ENCODE measurements at places on chromosomes 12 and 14.

- DNase-seq: no peak
Observed at GRCh38 chr12:92546635-92547348, 156.0 kb upstream of the PLEKHG7 start.

DNA sequence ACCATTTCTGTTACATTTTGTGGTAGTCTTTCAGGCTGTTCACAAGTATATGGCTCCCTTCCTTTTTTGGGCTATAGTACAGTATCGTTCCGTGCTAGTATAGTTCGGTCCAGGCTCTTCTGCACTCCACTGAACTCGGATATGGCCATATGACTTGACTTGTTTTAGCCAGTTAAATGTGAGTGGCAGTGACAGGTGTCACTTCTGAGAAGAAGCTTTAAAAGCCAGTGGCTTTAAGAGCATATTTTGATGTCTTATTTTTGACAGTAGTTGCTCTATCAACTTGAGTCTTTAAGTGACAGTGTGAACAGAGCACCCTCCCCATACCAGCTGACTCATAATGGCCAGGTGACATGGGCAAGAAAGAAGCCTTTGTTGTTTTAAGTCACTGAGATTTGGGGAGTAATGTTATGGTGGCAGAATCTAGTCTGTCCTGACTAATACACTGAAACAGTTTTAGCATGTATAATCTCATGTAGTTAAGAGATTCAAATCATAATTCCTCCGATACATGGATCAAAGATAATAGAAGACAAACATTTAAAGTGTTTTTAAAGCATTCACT is 64.6 kb downstream of the ANO4 start:
- no peak for DNase-seq

DNA sequence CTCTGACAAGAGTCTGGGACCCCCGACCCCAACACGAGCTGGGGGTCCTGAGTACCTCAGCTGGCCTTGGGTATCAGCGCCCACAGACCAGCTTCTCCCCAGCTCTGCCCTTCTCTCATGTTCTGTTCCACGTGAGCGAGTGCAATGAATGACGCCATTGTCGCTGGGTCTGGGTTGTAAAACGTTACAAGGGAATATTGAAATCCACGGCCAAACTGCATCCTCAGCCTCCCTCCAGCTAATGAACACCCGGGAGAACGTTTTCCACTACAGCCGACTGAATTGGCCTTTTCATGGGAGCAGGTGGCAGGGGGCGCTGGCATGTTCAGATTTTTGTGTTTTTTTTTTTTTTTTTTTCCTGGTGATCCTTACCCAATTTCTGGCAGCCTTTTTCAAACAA is 34.7 kb downstream of the TBX5 start:
- DNase-seq: no peak

- DNase-seq: no peak
Observed at GRCh38 chr14:22847661-22848341, 11.4 kb downstream of the MMP14 start.

GRCh38 chr12:66500091-66500490 is 178.8 kb downstream of the GRIP1 start:
- DNase-seq: no peak

- no peak for DNase-seq
Observed at GRCh38 chr12:78853231-78853630, 11.3 kb upstream of the SYT1 start.

- DNase-seq: no peak
Observed at GRCh38 chr14:52095336-52095735, 26.5 kb upstream of the NID2 start.

DNA sequence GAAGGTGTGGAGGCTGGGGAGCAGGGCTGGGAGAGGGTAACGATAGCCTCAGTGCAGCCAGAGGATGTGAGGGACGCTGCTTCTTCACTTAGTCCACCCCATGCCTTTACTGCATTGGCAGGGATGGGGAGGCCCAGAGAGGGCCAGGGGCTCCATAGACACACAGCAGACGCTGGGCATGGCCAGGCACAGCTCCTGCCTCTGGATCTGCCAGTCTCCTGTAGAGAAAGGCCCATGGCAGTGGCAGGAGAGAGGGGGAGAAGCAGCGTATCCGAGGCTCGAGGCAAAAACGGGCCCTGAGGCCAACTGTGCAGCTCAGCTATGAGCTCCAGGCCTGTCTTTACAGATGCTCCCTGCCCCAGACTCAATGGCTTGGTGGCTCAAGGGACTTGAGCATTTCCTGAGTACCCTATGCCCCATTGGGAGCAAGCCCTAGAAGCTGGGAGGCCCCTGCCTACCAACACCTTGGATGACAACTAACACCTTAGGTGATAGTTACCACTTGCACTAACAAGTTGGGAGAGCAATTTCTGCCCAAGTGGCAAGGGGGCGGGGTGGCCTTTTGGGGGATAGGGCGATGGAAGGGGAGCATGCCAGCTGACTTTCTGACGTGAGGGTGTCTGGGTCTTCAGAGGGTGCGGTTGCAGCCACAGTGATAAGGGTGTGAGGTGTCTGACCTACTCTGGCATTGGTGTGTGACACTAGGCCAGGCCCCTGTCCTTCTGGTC is 5.0 kb upstream of the LBHD2 start:
- DNase-seq: no peak

DNA sequence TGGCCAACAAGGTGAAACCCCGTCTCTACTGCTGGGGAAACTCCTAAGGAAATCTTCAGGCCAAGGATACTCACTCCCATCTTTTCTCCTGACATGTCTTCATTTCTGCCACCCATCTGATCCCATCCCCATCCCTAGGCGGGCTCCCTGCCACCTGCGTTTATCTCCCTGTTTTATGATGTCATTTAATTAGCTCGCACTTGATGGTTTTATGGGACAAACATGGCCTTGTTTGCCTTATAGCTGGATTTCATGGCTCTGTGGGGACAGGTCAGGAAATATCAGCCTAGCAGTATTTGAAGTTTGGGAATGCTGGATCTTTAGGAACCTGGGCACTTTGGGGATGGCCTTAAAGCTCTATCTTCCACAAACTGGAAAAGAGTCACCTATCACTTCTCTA is 88.5 kb upstream of the CISTR start:
- no peak for DNase-seq

GRCh38 chr12:103392722-103393121 is 103.0 kb downstream of the C12orf42 start:
- DNase-seq: no peak

- DNase-seq: no peak
Observed at GRCh38 chr14:65533736-65534404, 121.3 kb downstream of the FUT8 start.

- no peak for DNase-seq
Observed at GRCh38 chr12:7612851-7613250, 52.9 kb downstream of the APOBEC1 start.

DNA sequence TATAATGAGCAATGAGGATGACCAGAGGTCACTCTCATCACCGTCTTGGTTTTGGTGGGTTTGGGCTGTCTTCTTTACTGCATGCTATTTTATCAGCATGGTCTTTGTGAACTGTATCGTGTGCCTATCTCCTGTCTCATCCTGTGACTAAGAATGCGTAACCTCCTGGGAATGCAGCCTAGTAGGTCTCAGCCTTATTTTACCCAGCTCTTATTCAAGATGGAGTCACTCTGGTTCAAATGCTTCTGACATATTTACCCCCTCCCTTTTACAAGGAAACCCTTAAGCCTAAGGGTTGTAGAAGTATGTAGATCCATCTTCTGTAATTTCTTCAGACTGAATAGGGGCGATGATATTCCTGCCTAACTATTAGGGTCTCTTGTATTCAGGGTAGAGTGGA is 8.4 kb downstream of the IFI27L1 start:
- DNase-seq: no peak

GRCh38 chr12:125070112-125070511 is 4.9 kb downstream of the AACS start:
- DNase-seq: no peak

DNA sequence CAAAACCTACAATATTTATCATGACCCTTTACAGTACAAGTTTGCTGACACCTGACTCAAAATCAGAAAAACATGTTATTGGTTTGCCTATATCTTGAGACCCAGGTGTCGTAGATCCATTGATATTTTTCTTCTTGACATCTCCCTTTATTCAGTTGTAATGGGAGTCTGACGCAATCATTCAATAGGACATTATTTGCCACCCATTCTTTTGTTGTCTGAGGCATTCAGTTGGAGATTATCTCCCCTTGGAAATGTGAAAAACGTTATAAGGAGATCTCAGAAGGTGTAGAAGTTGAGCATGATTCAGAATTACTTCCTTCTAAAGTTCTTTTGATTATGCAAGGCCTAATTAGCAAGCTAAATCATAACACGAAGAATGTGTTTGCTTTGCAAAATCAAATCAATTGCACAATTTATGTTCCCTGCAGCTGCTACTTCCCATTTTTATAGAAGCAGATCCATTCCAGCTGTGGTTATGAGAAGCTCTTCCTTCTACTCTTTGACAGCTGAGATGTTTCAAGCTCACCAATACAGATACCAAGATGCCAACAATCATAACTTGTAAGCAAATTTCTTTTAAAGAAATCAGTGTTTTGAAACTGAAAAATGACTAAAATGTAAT is 228.2 kb upstream of the SYT1 start:
- peak; percentile 96 for DNase-seq

GRCh38 chr12:91920276-91920675 is 225.4 kb downstream of the BTG1 start:
- no peak for DNase-seq

- DNase-seq: no peak
Observed at GRCh38 chr12:113108308-113108707, 27.3 kb downstream of the RASAL1 start.

DNA sequence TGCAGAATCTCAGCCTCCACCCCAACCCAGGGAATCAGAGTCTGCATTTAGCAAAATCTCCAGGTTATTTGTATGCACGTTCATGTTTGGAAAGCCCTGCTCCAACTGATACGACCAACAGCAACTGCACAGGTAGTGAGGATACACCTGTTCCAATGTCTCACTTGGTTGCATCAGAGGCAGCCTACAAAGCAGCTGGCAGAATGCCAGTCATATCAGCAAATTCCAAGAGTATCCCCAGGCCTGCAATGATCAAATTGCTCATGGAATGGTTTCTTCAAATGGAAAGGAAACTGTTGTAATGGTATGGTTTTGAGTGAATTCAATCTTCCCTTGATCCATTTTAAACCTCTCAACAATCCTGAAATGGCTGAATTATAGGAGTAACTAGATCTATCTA is 75.4 kb downstream of the GRIP1 start:
- no peak for DNase-seq

DNA sequence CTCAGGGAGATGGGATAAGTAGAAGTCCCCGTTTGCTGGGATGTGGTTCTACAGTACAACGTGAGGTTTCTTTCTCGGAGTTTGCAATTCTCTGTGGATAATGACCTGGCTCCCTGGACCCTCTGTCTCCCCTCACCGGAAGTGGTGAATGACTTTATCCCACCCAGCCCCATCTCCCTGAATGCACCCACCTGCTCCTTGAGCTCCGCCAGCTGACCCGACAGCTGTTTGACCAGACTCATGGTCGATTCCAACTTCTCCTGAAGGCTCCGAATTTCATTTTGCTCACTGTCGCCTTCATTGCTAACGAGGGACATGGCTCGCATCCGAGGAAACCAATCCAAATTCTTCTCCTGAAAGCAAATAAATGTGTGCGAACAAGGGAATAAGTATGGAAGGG is 144.6 kb downstream of the SSPN start:
- DNase-seq: no peak

- DNase-seq: no peak
Observed at GRCh38 chr14:33704481-33704880, 246.4 kb downstream of the EGLN3 start.

- DNase-seq: no peak
Observed at GRCh38 chr14:56490379-56490778, 89.2 kb upstream of the TMEM260 start.

DNA sequence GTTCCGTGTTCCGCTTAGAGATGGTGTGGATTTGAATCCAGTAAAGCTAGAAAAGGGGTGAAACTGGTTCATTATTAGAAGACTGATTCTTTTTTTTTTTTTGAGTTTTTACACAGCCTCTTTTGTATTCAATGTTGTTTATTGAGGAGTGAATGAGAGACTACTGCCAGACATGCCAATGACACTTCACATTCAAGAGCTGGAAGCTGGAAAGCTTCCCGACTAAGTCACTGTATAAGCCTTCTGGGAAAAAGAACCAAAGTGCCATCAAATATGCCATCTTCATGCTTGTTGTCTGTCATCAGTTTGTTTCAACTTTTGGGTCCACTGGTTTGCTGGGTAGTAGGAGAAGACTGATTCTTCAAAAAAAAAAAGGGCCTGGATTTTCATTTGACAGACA is 164.8 kb downstream of the ATP23 start:
- DNase-seq: no peak

- DNase-seq: peak; percentile 82
Observed at GRCh38 chr12:116406529-116406928, 129.0 kb upstream of the MED13L start.

- DNase-seq: no peak
Observed at GRCh38 chr12:182381-182892, 31.5 kb downstream of the SLC6A12 start.

- DNase-seq: no peak
Observed at GRCh38 chr14:60420050-60420449, 65.8 kb downstream of the C14orf39 start.

GRCh38 chr12:46389031-46389616 is 16.6 kb upstream of the SLC38A2 start:
- no peak for DNase-seq

GRCh38 chr12:104602406-104602805 is 145.7 kb downstream of the CHST11 start:
- DNase-seq: no peak

DNA sequence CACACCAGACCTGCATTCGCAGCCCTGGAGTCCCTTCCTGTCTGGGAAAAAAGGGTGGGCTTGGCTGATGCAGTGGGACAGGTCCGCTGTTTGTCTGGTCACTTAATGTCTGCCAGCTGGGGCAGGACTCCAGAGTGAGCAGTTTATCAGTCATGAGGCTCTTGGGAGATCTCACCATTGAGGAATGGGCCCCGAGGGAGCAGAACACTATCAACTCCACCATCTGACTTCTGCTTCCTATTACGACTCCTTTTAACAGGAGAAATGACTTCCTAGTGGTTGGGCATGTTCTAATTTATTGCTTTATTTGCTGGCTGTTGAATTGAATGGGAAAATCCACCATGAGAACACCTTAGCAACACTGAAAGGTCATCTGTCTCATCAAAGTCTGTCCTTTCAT is 182.5 kb upstream of the RASSF8 start:
- DNase-seq: no peak

- no peak for DNase-seq
Observed at GRCh38 chr12:106317406-106318082, 15.0 kb downstream of the TCP11L2 start.

DNA sequence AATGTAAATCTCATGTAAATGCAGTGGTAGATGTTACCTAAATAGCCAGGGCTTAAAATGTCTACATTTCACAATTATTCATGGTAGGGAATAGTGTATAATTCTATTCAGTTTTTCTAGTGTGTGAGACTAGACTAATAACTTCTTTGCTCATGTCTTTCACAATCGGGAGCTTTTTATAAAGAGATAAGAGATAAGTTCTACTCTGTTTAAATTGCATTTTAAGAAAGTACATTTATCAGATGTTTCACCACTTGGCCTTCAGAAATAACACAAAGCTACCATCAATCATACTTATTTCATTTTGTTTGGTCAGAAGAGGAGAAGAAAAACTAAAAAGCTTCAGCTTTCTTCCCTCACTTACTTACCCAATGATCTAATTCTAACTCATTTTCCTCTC is 725.5 kb upstream of the FLRT2 start:
- DNase-seq: no peak

All from HAP-1 (cell line).